ENCODE measurements at places on chromosomes 5 and 9.

DNA sequence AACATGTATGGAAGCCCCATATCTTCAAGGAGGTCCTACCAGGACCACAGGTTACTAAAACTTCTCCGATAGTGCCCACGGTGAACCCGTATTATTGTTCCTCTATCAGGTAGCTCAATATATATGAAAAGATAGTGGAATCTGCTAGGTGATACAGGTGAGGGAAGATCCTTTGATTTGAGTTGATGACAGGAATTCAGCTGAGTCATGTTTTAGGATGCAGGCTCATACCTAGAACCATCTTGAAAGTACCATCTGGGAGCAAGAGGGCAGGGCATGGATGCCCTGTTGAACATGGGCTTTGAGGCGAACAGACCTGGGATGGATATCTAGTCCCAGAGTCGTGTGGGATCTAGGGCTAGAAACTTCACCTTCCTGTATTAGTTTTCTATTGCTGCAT, 31.8 kb downstream of the UBLCP1 start:
- no peak for DNase-seq

GRCh38 chr5:74187757-74188156, 452.8 kb downstream of the ENC1 start:
- DNase-seq: no peak

DNA sequence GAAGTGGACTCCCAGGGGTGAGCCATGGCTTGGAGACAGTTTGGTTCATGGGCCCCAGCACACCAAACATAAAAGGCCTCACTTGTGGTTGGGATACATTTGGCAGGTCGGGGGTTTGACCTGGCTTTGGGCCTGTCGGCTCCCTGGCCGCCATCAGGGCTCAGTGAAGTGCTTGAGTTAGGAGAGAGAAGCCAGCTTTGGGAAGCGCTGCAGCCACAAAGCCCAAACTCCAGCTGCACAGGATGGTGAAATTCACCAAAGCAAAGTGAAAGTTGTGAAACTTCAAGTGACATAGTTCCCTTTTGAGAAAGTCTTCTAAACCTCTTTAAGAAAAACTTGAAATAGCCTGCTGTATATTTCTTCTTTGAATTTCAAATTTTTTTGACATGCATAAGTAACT, 27.5 kb downstream of the SLC46A2 start:
- peak; percentile 51 for DNase-seq

- no peak for DNase-seq
Measured at GRCh38 chr5:89580976-89581375, 698.0 kb upstream of the MEF2C start.

- no peak for DNase-seq
Measured at GRCh38 chr5:118354797-118355196, 633.5 kb downstream of the DTWD2 start.

- DNase-seq: no peak
Measured at GRCh38 chr5:141517880-141518617, 29.2 kb downstream of the PCDHGC5 start.

GRCh38 chr9:133703591-133704399, 34.4 kb downstream of the SARDH start:
- DNase-seq: no peak

DNA sequence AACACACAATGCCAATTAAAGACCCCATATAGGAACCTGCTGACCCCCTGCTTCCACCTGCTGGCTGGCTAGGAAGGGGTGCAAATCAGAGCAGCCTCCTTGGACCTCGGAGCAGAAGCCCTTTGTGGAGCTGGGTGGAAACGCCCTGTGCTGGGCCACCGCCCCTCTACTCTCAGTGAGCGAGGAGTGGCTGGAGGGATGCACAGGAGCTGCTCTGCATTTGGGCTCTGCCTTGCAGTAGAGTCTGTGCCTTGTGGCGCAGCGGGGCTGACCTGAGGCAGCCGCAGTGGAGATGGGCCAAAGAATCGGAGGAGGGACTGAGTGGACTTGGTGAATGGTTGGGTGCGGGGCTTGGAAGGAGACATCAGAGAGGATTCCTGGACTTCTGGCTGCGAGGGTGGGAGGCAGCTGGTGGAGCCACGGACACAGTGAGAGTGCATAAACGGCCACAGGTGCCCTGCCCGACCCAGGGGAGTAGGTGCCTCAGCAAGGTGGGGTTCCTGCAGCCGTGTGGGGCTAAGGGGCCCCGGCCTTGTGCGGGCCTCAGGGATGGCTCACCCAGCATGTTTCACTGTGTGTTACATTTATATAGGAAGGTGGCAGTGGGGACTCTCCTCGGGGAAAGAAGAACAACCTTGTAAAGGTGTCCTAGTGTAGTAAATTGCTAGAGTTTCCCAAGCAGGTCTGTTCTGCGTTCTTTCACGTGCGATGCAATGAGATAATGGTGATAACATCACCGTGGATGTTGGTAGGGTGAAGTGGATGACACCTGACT, 14.1 kb upstream of the IRX4 start:
- no peak for DNase-seq

DNA sequence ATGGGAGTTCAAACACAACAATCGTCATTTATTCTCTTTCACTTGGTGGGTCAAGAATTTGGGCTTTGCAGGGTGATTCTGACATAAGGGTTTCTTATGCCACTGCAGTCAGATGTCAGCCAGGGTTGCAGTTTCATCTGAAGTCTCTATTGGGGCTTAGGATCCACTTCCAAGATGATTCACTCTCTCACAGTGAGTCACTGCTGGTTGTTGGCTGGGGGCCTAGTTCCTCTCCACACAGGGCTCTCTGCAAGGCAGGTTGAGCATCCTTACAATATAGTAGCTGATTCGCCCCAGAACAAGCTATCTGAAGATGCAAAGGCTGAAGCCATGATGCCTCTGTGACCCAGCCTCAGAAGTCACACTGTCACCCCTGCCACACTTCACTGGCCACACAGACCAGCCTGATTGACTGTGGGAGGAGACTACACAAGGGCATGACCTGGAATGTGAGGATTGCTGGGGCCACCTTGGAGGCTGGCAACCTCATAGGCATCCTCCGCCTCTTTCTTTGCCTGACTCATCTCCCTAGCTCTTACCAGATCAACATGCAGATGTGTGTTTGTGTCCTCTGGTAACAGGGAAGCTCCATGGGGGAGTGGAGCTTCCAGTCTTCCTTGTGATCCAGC, 4.5 kb upstream of the CARD19 start:
- peak; percentile 97 for DNase-seq

DNA sequence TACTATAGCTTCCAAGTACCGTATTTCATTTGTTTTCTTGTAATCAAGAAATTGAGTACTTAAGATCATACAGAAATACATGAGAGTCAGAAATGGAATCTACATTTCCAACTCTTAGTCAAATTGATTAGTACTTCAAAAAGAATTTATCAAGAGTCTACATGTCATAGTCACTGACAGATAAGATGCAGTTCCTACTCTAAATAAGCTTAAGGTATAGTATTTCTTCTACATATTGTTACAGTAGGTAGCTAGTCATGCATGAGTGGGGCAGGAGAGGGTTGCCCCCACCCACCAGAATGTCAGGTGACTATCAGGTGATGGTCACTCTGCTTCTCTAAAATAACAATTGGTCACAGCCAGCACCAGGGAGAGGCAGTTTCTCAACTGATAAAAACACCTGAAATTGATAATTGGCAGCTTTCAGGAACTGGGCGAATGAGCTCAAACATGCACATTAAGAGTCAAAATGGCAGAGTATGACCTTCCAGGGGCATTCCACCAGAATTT, 2.9 kb downstream of the BAAT start:
- no peak for DNase-seq

DNA sequence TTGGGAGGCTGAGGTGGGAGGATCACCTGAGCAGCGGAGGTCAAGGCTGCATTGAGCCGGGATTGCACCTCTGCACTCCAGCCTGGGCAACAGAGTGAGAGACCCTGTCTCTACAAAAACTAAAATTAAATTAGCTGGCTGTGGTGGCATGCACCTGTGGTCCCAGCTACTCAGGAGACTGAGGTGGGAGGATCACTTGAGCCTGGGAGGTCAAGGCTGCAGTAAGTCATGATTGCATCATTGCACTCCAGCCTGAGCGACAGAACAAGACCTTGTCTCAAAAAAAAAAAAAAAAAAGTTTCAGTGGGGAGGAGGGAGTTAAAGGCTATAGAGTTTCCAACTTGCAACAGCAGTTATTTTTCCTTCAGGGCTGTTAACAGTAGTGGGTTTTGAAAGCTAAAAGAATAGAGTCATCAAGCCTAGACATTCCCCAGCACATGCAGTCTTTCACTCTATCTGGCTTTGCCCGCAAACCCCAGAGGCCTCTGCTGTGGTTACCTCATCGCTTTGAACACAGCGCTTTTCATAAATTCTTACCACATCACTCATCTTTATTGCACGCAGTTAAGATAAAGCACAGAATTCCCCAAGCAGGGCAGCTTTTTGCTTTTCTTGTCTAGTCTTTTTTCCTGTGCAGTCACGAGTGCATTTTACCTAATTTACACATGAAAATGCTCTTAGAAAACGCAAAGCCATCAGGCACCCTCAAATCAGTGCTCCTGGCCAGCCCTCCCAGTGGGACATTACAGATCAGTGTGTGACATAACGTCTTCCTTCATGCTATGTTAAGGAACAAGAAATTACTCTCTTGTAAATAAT, 8.7 kb upstream of the SLC2A8 start:
- peak; percentile 96 for DNase-seq

DNA sequence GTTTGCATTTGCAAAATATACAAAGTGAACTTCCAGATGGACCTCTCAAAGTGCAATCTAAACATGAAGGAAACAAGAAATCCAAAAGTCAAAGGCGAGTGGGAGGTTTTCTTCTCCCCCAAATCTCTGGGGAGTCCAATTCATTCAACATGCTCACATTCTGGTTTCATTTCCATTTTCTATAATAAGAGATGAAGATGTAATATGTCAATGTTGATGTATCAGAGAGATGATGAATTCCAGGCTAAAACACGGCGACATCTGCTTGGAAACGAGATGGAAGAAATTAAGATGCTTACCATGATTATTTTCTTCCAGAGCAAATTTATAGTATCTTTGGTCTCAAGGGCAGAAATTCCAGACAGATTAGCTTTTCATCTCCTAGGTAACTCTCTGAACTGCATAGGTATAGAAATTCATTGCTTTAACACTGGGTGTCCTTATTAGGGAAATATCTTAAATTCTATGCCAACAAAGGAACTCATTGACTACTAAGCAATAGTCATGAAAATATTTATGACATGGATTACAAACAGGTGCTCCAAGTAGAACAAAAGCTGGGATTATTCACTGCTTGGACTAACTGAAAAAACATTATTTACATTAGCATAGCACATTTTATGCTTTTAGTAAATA, 287.9 kb downstream of the SEC61B start:
- DNase-seq: no peak

DNA sequence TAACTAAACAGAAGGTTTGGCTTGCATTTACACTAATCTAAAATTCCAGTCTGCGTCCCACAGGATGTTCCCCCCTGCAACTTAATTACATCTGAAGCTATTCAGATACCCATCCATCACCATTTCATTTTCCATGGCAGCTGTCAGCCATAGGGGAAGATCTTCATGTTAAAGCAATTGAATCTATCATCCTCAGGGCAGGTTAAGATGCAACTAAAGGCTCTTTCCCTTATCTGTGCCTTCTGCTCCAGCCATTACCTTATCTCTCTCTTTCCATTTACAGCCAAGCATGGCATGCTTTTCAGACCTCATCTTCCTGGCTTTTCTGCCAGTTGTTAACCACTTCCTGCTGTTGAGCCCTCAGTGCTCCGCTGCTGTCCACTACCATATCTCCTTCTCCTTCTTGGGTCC, 15.8 kb upstream of the HACD4 start:
- no peak for DNase-seq

DNA sequence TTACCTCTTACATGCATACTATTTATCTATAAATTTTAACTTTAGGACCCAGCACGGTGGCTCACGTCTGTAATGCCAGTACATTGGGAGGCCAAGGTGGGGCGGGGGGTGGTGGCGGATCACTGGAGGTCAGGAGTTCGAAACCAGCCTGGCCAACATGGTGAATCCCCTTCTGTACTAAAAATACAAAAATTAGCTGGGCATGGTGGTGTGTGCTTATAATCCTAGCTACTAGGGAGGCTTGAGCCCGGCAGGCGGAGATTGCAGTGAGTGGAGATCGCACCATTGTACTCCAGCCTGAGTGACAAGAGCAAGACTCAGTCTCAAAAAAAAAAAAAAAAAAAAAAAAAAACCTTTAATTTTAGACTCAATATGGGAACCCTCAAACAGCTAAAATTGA, 1582.6 kb upstream of the NUDT12 start:
- DNase-seq: no peak

- no peak for DNase-seq
Measured at GRCh38 chr5:126595486-126596083, 566 bp upstream of the ALDH7A1 start.

GRCh38 chr5:123209502-123210027, 120.5 kb downstream of the PRDM6 start:
- DNase-seq: peak; percentile 96

GRCh38 chr5:124649491-124650146, 96.8 kb downstream of the ZNF608 start:
- peak; percentile 62 for DNase-seq

DNA sequence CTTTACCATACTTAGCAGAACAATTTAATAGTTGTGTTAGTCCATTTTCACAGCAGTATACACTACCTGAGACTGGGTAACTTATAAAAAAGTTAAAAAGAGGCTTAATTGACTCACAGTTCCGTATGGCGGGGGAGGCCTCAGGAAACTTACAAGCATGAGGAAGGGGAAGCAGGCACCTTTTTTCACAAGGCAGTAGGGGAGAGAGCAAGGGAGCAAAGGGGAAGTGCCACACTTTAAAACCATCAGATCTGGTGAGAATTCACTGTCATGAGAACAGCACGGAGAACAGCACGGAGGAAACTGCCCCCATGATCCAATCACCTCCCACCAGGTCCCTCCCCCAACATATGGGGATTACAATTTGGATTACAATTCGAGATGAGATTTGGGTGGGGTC, 269.9 kb downstream of the MTRR start:
- DNase-seq: no peak

- DNase-seq: no peak
Measured at GRCh38 chr5:131363811-131364506, 100.1 kb downstream of the CDC42SE2 start.

DNA sequence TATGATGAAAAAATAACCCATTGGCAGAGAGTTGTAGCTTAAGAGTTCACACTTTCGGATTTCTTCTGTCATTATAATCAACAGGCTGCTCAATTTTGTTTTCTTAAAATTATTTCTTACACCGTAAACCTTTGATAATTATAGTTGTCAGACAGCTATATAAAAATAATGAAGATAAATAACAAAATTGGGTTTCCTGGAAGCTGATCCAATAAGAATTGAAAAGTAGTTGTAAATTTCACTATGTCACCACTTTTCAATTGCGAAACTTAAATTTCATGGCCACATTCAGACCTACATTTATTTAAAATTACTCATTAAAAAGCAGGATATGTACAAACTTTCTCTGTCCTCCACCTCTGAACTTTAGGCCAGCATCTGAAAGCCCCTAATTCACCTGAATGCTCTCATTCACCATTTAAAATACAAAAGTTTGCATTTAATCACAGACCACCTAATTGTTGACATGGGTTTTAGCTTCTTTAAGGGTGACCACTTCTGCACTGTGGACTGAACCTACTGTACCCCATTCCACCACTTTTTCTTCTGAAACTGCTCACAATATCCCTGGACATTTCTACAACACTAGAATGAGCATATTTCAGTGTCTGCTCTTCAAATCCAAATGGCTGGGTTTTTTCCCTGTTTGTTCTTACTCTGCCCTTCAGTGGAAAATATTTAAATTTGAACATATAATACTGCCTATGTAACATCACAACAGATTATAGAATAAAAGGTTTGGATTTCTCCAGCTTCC, 680 bp downstream of the SELENOP start:
- peak; percentile 23 for DNase-seq
